Hippocampal formation (tissue), 2 donors: ENCODE measurements at places on chromosomes 1 and 21.

GRCh38 chr1:87785386-87785785 is 456.7 kb downstream of the LMO4 start:
- DNase-seq, result no peak

- no peak for DNase-seq
These were observed 21.6 kb upstream of the RASAL2 start for GRCh38 chr1:178072326-178072725.

GRCh38 chr1:48093696-48094528 is 96.7 kb upstream of the TRABD2B start:
- no peak for DNase-seq

DNA sequence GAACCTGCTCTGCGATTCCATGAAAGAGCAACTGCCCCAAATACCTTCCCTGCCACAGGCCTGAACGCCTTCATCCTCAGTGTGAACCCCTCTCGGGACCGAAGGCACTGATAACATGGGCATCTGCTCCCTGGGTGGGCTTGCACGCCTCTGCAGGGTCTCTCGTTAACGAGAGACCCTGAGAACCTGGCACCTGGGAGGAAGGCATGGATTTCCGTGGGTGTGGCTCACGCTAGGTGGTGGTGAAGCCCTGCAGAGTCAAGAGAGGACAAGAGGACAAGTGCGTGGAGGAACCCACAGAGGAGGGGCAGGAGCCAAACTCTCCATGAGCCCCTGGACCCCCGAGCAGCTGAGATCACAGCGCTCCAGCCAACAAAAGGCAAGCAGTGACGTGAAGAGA is 26.8 kb upstream of the COL6A2 start:
- DNase-seq, result no peak

DNA sequence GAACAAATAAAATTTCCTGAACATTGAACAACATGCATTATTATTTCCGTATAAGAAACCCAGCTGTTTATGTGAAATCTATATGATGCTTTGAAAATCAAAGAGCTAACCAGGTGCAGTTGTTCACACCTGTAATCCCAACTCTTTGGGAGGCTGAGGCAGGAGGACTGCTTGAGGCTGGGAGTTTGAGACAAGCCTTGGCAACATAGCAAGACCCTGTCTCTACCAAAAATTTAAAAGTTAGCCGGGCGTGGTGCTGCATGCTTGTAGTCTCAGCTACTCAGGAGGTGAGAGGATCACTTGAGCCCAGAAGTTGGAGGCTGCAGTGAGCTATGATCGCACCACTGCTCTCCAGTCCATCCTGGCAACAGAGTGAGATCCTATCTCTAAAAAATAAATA is 4.8 kb upstream of the ZNF281 start:
- DNase-seq, result no peak

DNA sequence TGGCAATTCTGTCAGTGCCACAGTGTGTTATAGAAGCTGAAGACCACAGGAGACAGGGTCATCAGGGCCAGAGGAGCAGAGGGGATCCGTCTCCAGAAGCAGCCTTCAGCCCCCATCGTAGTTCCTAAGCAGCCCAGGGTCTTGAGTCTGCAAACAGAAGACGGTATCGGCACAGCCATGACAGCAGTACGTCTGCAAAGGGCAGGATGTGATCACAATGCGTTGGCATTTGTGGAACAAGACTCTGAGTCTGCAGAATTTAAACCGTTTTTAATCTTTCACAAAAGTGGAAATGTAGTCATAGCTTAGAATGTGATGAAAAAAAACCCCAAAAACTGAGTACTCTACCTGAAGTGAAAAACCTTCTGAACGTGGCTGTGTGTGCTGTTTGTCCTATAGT is 44.0 kb upstream of the SCCPDH start:
- DNase-seq, result no peak

DNA sequence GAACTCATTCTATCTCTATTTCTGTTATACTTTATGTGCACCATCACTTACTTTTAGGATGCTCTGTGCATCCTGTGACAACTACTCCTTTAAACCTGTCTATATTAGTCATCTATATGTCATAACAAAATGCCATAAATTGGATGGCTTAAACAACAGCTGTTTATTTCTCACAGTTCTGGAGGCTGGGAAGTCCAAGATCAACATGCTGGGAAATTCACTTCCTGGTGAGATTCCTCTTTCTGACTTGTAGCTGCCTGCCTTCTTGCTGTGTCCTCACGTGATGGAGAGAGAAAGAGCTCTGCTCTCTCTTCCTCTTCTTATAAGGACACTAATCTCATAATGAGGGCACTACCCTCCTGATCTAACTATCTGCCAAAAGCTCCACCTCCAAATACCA is 62.3 kb upstream of the RCOR3 start:
- DNase-seq, result no peak

DNA sequence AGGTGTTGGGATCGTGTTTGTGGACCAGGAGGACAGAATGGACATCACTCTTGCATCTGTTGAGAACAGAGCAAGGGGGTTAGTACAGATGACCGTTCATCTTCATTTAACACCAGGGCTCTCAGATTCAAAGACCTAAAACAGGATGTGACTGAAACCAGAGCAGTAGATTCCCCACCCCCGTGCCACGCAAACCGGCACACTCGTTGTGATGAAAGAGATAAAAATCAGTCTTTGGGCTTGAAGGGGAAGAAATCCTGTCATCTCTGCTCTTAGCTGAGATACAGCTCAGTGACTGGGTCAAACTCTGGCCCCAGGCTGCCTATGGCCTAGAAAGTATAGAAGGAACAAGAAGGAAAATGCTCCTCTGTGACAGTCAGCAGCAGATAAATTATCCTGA is 146.2 kb upstream of the KRTAP19-8 start:
- no peak for DNase-seq

DNA sequence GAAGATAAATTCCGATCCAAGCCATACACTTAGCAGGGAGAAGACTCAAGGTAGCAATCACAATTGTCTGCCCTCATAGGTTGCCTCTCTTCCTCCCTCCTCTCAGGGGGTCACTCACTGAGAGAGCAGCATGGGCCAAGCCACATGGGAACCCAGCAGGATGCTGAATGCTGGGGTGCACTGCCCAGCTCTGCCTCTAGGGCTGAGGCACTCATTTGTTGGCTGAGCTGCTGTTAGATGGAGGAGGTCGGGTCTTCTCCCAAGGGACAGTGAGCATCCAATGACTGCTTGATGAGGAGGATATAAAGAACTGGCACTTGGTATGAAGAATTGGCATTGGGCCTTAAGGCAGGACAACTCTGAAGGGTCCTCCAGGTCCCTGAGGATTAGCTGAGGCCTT is 418.8 kb downstream of the SIPA1L2 start:
- DNase-seq, result no peak

DNA sequence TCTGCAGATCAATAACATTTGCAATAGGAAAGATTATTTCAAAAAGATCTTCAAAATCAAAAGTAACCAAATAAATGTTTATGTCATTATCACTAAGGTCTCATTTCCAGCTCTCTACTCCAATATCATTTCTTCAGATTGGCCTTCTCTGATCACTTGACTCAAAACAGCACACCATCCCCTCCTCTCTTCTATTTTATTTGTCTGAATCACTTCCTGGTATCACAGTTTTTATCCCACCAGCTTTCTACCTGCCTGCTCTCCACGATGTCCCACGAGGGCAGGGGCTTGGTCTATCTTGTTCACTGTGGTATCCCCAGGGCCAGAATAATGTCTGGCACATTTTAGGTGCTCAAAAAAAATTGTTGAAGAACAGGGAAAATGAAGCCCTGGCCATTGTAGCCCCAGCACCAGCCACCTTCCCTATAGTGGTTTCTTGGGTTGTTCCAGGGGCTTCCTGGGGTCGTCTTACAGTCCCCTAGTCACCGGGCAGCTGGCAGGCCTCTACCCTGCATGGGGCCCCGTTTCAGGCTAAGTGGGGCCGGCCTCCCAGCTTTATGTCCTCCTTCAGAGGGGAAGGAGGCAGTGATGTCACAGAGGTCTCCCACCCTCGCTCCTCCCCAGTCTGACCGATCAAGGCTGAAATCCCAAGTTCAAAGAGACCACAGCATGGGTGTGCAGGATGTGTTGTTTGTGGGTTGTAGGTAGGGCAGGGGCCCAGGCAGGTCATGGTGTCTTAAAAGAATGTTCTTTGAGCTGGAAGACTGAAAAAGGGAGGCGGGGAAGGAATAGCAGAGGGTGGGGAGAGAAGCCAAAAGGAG is 3.5 kb upstream of the PADI1 start:
- DNase-seq, result no peak

DNA sequence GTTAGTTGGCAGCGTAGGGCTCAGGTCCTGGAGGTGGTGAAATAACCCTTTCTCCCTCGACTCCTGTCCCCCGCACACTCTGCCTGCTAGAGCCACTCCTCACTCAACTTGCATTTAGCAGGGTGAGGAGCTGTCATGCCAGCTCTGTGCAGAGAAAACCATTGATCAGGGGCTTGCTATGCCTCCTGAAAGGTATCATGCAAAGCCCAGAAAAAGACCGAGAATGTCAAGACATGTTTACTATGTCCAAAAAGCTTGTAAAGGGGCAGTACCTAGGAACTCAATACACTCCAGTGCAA is 18.0 kb downstream of the ALDH4A1 start:
- DNase-seq, result no peak

GRCh38 chr1:208300084-208300770 is 56.0 kb upstream of the PLXNA2 start:
- no peak for DNase-seq
